ENCODE measurements at places on chromosomes 11 and 22.

DNA sequence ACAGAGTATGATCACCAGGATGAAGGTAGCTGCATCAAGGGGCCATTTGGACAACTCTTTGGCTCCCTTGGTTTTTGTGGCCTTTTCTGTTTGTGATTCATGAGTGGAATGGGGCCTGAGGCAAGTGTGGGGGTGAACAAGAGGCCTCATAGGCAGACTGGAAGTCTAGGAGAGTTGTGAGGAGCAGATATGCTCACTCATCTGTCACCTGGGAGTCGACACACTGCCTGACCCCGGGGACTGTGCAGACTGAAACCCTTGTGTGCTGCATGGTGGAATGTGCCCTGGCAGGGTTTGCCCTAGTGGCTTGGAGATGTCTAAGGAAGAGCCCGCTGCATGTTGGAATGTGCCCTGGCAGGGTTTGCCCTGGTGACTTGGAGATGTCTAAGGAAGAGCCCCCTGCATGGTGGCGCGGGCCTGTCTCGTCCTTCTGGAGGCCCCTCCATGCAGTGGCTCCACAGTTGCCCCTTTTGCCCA lies 60.0 kb downstream of the MED15 start:
- no peak for DNase-seq

- no peak for DNase-seq
Measured at GRCh38 chr22:37244922-37245722, 1.1 kb upstream of the RAC2 start.

GRCh38 chr11:118156531-118157185 lies 4.0 kb upstream of the SCN4B start:
- no peak for DNase-seq

GRCh38 chr11:15692739-15693138 lies 578.0 kb downstream of the INSC start:
- DNase-seq: no peak

GRCh38 chr11:36478700-36479329 lies 31.3 kb downstream of the TRAF6 start:
- DNase-seq: peak; percentile 25

GRCh38 chr11:104254347-104254746 lies 90.4 kb upstream of the PDGFD start:
- DNase-seq: peak; percentile 12

All from SW 1271 (cell line).